ENCODE measurements at places on chromosomes 7 and 10. TPM values are rescaled to one million over a fixed set of nuclear protein-coding genes. Genes with fewer than 3 reads are reported as not detected.

GRCh38 chr7:66267249-66267648 is 62.1 kb downstream of the TPST1 start:
- DNase-seq = no peak
- H3K4me1 ChIP-seq = peaks cover 6% of the 10 kb centered on the region
- H3K36me3 ChIP-seq = peaks cover 35% of the 10 kb centered on the region
- H3K4me3 ChIP-seq = no peak overlapping the region
- no peaks in the 10 kb centered on the region for H3K27me3 ChIP-seq
- no peak overlapping the region for H3K27ac ChIP-seq

- no peak overlapping the region for H3K4me3 ChIP-seq
- H3K36me3 ChIP-seq = no peaks in the 10 kb centered on the region
- peaks cover 3% of the 10 kb centered on the region for H3K27me3 ChIP-seq
These were observed 273.6 kb upstream of the DKK1 start for GRCh38 chr10:52040486-52040885.

Gene LIPM
- not detected for total RNA-seq

Gene CYP3A4
- 10.0 TPM for total RNA-seq
